ENCODE measurements at places on chromosomes 2 and 18. TPM values are rescaled to one million over a fixed set of nuclear protein-coding genes. Genes with fewer than 3 reads are reported as not detected.
A peak's percentile ranks its signal among the peaks of the same experiment; 100 is the strongest.

The GRP gene
- total RNA-seq, result not detected

The MERTK gene
- 34.2 TPM for total RNA-seq

The NABP1 gene
- total RNA-seq, result 32.0 TPM

- DNase-seq, result no peak
Observed at GRCh38 chr2:64698668-64699444, 45.1 kb upstream of the SERTAD2 start.

The CFAP221 gene
- total RNA-seq, result 3.4 TPM

- peak; percentile 56 for DNase-seq
Observed at GRCh38 chr2:3132966-3133365, 244.7 kb downstream of the EIPR1 start.

DNA sequence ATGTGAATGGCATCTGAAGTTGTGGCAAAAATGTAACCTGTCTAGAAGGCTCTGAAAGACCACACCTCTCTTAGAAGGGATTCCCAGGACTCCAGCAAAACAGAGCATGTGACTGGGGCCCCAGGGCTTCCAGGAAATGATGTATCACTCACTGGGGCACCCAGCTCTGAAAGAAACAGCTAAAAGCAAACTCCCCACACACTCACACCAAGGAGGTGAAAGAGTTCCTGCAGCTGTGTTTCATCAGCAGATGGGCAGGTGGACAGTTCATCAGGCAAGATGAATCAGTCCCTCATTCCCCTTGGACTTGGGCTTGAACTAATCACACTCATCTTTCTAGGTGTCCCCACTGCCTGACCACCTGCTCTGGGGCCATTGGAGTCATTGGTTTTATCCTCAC, 76.2 kb downstream of the CCBE1 start:
- no peak for DNase-seq

All from posterior vena cava (tissue), 2 donors.